Thoracic aorta (tissue), 2 donors: ENCODE measurements at places on chromosomes 16 and 17.

DNA sequence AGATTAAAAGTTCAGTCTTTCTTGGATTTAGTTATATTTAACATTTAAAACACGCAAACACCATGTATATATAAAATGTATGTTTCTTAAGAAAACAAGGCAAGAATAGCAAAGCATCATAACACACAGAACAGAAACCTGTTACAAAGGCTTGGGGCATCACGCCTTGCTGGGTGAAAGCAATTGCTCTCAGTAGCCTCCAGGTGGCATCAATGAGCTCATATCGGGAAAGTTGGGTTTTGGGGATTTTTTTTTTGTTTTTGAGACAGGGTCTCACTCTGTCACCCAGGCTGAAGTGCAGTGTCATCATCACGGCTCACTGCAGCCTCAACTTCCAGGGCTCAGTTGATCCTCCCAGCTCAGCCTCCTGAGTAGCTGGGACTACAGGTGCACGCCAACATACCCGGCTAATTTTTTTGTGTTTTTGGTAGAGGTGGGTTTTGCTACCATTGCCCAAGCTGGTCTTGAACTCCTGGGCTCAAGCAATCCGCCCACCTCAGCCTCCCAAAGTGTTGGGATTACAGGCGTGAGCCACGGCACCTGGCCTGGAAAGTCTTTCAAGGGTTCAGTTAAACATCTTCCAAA lies 56.9 kb downstream of the CYB5D2 start:
- no peak for DNase-seq

GRCh38 chr17:39605492-39606433 lies 2.0 kb downstream of the NEUROD2 start:
- no peak for DNase-seq

- no peak for DNase-seq
These were observed 9.6 kb downstream of the CYB5B start for GRCh38 chr16:69434066-69434465.

DNA sequence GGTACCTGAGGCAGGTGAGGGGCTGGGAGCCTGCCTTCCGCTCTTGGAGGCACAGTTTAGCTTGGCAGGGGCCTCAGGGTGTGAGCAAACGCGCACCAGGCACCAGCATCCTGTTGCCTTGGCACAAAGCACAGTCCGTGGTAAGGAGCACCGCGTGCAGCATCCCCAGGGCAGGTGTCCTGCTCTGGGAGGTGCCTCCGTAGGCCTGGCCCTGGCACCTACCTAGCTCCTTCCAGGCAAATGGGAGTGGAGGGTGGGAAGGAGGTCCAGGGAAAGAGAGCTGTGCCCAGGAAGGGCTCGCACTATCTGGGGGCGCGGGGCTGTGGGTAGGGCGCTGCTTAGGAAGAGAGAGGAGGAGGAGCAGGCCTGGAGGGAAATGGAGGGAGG lies 3.1 kb upstream of the GSE1 start:
- DNase-seq, result no peak

- DNase-seq, result peak; percentile 52
These were observed 6.6 kb downstream of the KCNAB3 start for GRCh38 chr17:7922845-7923628.

GRCh38 chr17:50634915-50635731 lies 442 bp downstream of the ABCC3 start:
- DNase-seq, result no peak

DNA sequence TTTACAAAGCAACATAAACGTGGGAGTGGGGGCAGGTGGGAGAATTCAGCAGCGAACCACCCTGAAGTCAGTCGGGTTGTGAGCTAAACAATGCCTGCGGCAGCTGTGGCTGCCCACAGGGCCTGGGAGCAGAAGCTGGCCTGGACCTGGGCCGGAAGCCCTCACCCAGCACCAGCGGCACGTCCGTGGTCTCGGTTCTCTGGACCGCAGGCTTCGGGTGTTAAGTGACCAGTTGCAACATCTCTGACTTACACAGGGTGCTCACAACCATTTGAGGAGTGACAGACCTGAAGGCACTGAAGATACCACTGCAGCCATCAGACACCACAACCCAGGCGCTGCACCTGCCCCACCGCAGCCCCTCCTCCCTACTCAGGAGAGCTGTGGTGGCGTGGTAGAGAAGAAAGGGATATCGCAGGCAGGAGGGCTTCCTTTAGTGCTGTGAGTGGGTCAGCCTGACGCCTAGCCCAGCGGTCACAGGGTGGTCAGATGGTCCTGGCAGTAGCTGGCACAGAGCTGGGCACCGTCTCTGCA lies 33.8 kb downstream of the CBFA2T3 start:
- DNase-seq, result no peak

- DNase-seq, result no peak
These were observed 242.5 kb upstream of the N4BP1 start for GRCh38 chr16:48852458-48852857.

GRCh38 chr17:72631568-72631948 lies 460.9 kb downstream of the SLC39A11 start:
- no peak for DNase-seq

GRCh38 chr17:42563143-42563509 lies 1.2 kb downstream of the COASY start:
- DNase-seq, result no peak
